Cardiac septum (tissue), 1 donor: ENCODE measurements at places on chromosomes 3 and 15. TPM values are rescaled to one million over a fixed set of nuclear protein-coding genes. Genes with fewer than 3 reads are reported as not detected.

Gene PPP1R14D
- total RNA-seq: not detected

Gene TMIE
- 0.51 TPM for total RNA-seq

Gene IGDCC3
- not detected for total RNA-seq

DNA sequence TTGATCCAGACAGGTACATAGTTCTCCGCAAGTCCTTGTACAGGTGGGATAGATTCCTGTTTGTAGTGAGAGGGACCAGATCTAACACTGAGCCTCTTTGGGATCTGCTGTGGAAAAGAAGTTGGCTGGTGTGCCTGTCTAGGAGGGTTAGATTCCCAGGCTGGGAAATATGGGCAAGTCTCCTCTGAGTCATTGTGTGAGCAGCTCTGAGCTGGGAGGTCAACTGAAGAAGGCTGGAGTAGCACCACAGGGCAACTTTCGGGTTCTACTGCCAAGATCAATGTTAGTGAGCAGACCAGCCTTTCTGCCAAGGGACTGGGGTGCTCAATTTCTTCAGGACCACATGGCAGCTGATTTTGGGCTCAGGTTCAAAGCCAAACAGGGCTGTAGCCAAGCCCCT lies 33.4 kb downstream of the CLDN1 start:
- DNase-seq: no peak

GRCh38 chr15:77355321-77355720 lies 64.6 kb downstream of the PEAK1 start:
- DNase-seq: no peak

Gene MGLL
- 45.7 TPM for total RNA-seq

DNA sequence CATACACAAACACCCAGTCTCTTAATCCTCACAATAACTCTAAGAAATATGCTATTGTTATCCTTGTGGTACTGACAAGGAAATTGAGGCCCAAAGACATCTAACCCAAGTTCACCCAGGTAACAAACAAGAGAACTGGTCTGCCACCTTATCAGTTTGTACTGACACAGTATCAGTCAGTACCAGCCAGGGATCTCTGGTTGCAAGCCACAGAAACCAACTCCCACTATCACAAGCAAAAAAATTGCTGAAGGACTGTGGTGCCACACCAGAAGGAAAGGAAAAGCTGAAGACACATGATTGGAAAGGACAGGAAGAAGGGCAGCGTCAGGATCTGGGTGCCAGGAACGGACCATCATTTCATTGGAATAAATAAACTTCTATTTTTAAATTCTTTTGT lies 63.8 kb upstream of the GLCE start:
- no peak for DNase-seq

Gene PAK6
- total RNA-seq: 2.6 TPM

DNA sequence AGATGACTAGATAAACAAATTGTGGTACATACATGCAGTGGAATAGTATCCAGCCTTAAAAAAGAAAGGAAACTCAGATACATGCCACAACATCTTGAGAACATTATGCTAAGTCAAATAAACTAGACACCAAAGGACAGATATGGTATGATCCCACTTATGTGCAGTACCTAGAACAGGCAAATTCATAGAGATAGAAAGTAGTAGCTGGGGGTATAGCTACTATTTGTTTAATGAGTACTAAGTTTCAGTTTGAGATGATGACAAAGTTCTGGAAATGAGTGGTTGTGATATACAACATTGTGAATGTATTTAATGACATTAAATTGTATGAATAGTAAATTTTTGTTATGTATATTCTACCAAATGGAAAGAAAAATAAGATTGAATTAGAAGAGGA lies 477.2 kb upstream of the CFAP20DC start:
- no peak for DNase-seq

Gene SLC15A2
- 0.92 TPM for total RNA-seq

- DNase-seq: no peak
Measured at GRCh38 chr3:88005066-88005465, 53.7 kb downstream of the CGGBP1 start.

GRCh38 chr15:31552482-31553099 lies 226.0 kb downstream of the KLF13 start:
- DNase-seq: no peak

GRCh38 chr15:78778422-78778821 lies 32.8 kb downstream of the ADAMTS7 start:
- no peak for DNase-seq

- DNase-seq: no peak
Measured at GRCh38 chr3:194212161-194212844, 76.4 kb downstream of the HES1 start.

DNA sequence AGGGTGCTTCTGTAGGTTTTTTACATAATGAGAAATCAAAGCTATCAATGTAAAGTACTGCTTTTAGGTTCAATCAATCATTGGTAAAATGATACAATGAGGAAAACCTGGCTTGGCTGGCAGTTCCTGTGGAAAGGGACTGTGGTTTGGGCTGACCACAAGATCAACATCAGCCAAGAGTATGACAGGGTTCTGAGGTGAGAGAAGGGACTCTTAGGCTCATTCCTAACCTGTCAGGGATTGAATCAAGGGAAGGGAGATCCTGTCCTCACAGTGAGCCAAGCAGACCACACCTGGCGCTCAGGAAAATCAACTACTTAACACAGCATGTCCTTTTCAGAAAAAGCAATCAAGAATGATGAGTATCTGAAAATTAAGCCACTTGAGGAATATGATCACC lies 111.1 kb downstream of the MAGI1 start:
- DNase-seq: no peak

Gene TAGLN3
- 0.46 TPM for total RNA-seq

Gene REC114
- not detected for total RNA-seq

Gene SV2B
- 3.7 TPM for total RNA-seq

Gene KIF23
- total RNA-seq: 1.3 TPM

GRCh38 chr15:57363661-57364060 lies 12.6 kb upstream of the CGNL1 start:
- no peak for DNase-seq
